GOT3 (cell line): ENCODE measurements at places on chromosomes 2 and 18.

DNA sequence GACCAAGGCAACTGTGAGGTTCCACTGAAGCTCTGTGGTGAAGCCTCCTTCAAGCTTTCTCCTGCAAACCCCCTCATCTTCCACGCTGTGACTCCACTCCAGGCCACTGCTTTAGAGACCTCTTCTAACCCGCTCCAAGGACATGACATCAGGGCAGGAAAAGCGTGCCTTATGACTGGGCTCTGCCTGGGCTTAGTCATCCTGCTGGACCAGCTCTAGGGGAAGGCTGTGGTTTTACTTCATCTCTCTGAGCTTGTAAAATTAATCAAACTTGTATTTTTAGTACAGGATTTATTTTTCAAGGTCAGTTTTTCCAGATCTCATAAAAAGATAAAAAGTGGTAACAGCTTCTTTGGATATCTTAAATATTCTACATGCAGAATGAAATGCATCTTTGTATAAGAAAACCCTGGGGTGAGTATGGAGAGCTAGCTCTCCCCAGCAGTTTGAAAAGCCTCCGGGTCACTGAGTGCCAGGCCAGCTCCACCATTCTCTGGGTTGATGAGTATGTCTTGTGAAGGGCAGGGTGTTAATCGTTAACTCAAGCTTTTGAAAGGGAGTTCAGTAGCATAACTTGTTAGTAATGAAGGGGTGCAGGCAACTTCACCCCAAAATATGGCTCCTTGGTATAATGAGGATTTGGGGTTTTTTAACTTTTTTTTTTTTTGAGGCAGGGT, 33.1 kb upstream of the YPEL5 start:
- DNase-seq: peak; percentile 30

DNA sequence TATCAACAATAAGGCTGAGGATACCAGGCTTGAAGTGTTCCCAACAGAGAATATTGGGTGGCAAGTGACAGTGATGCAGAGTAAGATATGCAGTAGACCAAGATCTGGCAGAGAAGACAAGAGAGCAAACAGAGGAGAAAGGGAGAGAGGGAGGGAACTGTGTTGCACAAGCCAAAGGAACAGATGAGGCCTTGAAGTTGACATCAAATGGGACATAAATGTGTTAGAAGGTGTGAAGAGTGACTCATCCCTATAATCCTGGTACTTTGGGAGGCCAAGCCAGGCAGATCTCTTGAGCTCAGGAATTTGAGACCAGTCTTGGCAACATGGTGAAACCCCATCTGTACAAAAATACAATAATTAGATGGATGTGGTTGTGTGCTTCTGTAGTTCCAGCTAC, 342.9 kb downstream of the PARD3B start:
- DNase-seq: no peak

- no peak for DNase-seq
These were observed 156.4 kb downstream of the OSR1 start for GRCh38 chr2:19201911-19202462.

DNA sequence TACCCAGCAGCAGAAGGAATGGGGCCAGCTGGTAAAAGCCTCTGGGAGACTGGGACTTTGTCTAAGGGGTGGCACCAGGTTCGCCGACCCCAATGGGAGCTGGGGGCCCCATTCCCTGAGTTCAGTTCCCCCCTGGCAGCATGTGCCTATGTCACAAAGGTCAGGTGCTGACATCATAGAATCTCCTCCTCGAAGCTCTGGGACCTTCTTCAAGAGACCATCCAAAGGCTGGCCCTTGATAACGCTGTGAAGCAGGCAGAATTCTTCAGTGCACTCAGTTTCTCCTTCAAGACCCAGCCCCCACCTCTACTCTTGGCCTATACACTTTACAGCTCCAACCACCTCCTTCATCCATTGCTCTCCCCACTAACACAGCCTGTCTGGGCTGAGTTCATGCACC, at the start of gene PRR30:
Gene PRR30, minus strand, starts transcription at position 101 of the 400 bp plus-strand sequence. CDS start 1,081 bp downstream, outside the sequence.
- DNase-seq: no peak

DNA sequence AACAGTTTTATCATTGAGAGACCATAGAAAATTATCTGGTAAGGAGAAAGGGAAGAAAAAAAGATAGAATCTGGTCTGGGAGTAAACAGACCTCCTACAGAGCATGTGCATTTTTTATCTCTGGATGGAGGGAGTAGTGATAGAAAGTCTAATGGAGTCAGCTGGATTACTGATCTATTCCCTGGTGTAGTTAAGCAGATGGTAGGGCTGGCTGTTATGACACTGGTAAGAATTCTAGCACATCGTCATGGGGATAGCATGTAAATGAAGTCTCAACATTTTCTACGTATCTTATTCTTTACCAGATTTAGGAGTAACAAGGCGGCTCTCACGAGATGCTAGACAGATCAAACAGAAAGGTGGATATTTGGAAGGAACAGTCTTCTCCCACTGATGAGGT, 407.4 kb downstream of the NRXN1 start:
- DNase-seq: no peak
